ENCODE measurements at places on chromosomes 3 and 15. TPM values are rescaled to one million over a fixed set of nuclear protein-coding genes. Genes with fewer than 3 reads are reported as not detected.

Gene NUP210
- 74.9 TPM for total RNA-seq

DNA sequence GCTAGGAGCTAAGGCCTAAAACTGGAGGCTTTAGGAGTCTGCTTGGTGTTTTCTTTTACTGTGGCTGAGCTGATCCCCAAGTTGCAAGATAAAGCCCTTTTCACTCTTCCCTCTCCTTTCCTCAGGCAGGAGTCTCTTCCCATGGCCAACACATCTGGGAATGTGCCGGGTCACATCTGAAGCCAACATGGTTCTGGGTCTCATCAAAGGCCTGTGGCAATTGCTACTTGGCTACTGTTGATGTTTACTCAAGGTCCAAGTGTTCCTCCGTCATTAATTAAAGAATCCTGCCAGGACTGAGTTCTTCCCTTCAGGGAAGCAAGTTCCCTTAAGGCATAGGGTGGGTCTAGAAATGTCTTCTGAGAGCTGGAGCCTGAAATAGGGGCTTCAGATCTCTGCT is 230.2 kb downstream of the GBE1 start:
- H3K4me1 ChIP-seq = no peaks in the 10 kb centered on the region
- no peak for DNase-seq
- no peak overlapping the region for H3K4me3 ChIP-seq

DNA sequence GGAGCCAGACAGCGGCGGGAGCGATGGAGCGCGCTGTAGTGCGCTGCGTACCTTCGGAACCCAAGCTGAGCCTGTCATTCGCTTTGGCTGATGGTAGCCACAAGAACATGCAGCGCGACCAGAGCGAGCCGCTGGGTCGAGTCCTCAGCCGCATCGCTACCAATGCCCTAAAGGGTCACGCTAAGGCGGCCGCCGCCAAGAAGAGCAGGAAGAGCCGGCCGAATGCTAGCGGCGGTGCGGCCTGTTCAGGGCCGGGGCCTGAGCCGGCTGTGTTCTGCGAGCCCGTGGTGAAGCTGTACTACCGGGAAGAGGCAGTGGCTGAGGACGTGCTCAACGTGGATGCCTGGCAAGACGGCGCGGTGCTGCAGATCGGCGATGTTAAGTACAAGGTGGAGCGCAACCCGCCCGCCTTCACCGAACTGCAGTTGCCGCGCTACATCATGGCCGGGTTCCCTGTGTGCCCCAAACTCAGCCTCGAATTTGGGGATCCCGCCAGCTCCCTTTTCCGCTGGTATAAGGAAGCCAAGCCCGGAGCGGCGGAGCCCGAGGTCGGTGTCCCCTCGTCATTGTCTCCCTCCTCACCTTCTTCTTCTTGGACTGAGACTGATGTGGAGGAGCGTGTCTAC is 498 bp downstream of the PDE12 start:
- H3K4me3 ChIP-seq = peak overlapping the region; percentile 73
- peaks cover 26% of the 10 kb centered on the region for H3K4me1 ChIP-seq
- H3K36me3 ChIP-seq = peaks cover 17% of the 10 kb centered on the region

DNA sequence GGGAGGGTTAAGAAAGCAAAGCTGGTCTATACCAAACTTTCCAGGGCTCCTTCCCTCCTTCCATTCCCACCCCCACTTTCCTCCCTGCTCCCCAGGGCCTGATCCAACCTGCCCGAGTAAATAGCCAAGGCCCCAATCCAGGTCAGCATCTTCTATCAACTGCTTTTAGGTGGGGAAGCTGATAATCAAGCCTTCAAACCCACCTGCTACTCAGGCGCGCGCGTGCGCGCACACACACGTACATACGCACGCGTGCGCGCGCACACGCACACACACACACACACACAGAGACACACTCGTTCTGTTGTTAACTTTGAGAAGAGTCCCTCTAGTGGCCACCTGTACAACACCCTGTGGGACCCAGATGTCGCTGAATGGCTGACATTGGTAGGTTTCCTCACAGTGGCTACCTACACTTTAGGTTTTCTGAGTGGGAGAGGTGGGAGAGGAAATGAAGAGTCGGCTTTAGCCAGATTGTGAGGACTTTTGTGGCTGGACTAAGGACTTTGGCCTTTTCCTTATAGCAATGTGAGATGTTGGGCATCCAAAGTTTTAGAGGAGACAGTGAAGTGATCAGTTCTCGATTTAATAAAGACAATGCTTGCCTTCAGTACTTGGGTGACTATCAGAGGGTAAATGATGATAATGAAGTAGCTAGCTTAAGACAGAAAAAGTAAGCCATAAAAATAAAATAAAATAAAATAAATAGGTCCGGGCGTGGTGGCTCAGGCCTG is 179.9 kb upstream of the C2CD4B start:
- H3K4me1 ChIP-seq = no peaks in the 10 kb centered on the region
- no peaks in the 10 kb centered on the region for H3K27me3 ChIP-seq
- DNase-seq = peak; percentile 86
- no peaks in the 10 kb centered on the region for H3K36me3 ChIP-seq

DNA sequence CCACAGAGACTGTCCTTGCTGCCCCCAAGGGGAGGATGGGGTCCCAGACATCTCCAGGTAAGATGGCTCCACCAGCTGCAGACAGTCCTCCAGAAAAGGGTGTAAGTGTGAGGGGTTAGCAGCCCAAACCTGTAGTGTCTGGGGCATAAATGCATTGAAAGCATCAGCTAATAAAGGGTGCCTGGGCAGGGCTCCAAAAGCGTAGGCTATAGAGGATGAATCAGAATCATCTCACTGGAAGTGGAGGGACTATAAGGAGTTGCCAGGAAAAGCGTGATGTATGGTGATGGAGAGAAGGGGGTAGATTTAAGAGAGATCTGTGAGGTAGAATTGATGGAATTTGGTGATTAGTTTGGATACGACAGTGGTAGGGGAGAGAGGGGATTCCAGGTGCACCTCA is 79.9 kb upstream of the ONECUT1 start:
- H3K27ac ChIP-seq = no peak overlapping the region
- no peak for DNase-seq
- no peaks in the 10 kb centered on the region for H3K36me3 ChIP-seq
- H3K4me1 ChIP-seq = no peaks in the 10 kb centered on the region
- H3K4me3 ChIP-seq = no peak overlapping the region

Gene MAP1A
- 1.9 TPM for total RNA-seq

GRCh38 chr15:26620528-26621458 is 152.1 kb downstream of the GABRB3 start:
- H3K4me1 ChIP-seq = no peaks in the 10 kb centered on the region
- H3K36me3 ChIP-seq = no peaks in the 10 kb centered on the region
- H3K27me3 ChIP-seq = no peaks in the 10 kb centered on the region
- no peak overlapping the region for H3K27ac ChIP-seq

DNA sequence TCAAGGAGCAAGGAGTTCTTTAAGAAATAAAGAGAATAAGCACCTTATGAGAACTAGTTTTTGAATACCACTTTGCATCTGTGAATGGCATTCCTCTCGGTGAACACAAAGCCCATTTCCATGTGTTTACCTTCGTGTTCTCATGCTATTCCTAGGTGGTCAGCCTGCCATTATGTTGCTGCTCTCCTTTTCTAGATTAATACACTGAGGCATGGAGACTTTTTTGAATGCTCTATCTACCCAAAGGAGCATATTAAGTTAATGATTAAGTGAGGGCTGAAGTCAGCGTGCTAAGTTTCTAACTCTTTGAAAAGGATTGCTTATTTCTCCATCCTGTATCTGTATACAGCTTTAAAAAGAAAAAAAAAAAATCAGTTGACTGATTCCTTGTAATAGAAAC is 394.5 kb downstream of the MECOM start:
- H3K27me3 ChIP-seq = no peaks in the 10 kb centered on the region
- no peak overlapping the region for H3K4me3 ChIP-seq
- no peaks in the 10 kb centered on the region for H3K36me3 ChIP-seq

Gene GRAMD2A
- 8.0 TPM for total RNA-seq

Gene TLR9
- total RNA-seq = 0.15 TPM

DNA sequence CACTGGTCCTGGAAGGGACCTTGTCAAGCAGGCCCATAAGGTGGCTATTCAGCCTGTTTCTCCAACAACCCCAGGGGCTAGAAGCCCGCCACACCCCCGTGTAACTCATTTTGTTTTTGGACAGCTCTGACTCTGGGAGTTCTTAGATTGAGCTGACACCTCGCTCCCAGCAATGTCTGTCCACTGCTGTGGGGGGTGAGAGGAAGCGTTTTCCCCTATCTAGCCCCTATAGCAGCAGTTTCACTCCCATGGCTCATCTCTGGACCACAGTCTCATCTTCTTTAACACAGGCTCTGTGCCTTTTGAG is 1.1 kb upstream of the PPP1R2 start:
- H3K27ac ChIP-seq = no peak overlapping the region
- H3K27me3 ChIP-seq = no peaks in the 10 kb centered on the region
- DNase-seq = no peak
- 0 out of 2 replicates have a peak, but pooled peaks cover 3% of the 10 kb centered on the region for H3K36me3 ChIP-seq
- H3K4me1 ChIP-seq = peaks cover 25% of the 10 kb centered on the region

DNA sequence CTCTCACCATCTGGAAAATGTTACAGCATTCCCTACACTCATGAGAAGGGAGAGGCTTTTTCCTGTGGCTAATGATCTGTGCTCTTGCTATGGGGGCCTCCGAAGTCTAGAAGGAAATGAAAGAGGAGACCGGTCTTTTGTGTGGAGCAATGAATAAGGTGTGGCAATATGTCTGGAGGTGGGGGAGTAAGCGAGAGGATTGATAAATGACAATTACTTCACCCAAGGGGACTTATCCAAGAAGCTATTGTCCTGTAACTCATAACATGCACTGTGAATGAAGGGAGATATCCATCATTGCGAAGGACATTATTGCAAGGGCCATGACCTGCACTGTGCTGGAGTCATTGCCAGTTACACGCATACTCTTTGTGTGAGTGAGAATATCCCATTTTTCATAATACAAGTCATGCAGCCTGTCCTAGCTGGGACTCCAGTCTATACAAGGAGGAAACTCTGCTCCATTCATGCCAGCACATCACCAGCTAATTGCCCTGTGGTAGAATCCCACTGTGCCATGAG is 37.7 kb upstream of the SYNPR start:
- no peak overlapping the region for H3K27ac ChIP-seq
- no peaks in the 10 kb centered on the region for H3K4me1 ChIP-seq
- H3K36me3 ChIP-seq = no peaks in the 10 kb centered on the region
- no peak overlapping the region for H3K4me3 ChIP-seq

DNA sequence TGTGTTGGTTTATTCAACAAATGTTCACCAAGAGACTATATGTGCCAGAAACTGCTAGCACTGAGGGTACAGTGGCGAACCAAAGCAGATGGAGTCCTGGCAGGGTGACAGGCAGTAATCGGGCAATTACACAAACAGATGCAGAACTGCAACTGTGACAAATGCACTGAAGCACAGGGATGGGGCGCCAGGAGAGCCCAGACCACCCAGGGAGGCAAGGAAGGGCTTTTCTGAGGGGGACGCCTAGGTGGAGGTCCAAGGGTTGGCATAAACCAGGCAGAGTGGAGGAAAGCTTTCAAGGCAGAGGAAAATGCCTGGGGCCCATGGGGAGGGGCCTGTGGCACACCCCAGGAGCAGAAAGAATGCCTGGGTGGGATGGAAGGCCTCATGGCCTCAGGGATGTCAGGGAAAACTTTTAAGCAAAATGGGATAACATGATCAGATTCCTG is 5.5 kb downstream of the DIS3L start:
- no peak overlapping the region for H3K4me3 ChIP-seq

DNA sequence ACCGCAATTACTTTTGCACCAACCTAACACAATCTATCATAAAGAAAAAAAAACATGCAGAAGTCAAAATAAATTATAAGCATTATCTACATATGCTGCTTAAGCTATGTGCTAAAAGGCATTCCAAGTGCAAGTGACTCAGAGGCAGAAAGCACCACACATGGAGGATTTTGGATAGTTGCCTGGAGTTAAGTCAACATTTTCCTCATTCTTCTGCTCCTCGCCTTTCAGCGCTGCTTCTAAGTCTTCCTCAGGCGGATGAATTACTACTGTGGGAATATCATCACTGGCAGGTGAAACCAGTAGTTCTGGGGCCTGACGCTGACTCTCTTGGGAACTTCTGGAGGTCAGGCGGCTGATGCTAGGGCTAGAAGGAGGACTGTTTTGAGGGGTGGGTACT is 53.1 kb downstream of the SLC4A7 start:
- 0 out of 2 replicates have a peak overlapping the region, but pooled peaks have one; percentile 10 for H3K27ac ChIP-seq
- 0 out of 2 replicates have a peak, but pooled peaks cover 2% of the 10 kb centered on the region for H3K4me1 ChIP-seq
- no peak overlapping the region for H3K4me3 ChIP-seq
- H3K36me3 ChIP-seq = peaks cover 15% of the 10 kb centered on the region

DNA sequence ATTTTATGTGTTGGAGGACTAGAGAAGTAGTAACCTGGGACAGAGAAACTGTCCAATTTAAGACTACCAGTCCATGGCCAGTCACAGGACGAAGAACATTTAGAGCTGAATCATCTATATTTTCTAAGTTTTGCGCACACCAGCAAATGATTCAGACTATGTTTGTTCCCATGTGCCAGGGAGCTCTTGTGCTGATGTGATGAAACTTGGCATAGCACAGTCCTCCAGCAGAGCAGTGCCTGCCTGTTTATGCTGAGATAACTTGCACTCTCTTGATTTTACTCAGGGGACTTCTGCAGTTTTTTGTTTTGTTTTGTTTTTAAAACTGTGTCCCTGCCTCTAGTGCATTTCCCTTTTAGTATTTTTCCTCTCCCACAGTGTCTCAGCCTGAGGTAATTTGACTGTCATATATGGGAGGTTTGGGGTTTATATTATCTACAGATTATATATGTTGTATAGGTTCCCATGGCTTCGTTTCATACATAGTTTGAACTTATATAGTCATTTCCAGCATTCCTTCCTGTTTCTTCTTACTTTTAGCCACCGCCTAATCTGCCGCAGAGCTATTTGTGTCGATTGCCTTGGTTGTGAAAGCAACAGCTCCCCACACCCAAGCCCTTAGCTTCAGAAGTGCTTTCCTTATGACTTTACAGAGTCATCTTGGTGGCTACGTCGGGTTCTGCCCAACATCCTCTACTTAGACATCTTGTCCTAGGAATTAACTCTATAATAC is 45.5 kb downstream of the PPM1L start:
- H3K4me3 ChIP-seq = no peak overlapping the region
- H3K27me3 ChIP-seq = no peaks in the 10 kb centered on the region
- no peak for DNase-seq
- H3K4me1 ChIP-seq = peaks cover 5% of the 10 kb centered on the region

DNA sequence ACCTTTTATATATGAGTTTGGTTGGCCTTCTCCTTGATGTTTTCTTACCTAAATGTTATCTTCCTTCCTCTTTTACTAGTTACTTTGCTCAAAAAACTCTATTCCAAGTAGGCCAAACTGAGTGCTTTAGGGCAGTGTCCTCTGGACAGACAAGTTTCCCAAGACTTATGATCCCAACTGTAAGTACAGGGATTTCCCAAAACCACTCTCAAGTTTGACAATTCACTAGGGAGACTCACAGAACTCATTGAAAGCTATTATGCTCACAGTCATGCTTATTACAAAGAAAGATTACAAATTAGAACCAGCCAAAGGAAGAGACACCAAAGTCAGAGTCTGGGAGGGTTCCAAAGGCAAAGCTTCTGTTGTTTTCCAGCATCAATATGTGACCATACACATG is 534.2 kb upstream of the ALCAM start:
- no peak overlapping the region for H3K27ac ChIP-seq
- H3K36me3 ChIP-seq = no peaks in the 10 kb centered on the region
- no peak for DNase-seq
- no peaks in the 10 kb centered on the region for H3K27me3 ChIP-seq
- no peak overlapping the region for H3K4me3 ChIP-seq
